ENCODE measurements at places on chromosomes 1 and 21.

- DNase-seq = no peak
Observed at GRCh38 chr1:18234790-18235242, 127.2 kb downstream of the IGSF21 start.

DNA sequence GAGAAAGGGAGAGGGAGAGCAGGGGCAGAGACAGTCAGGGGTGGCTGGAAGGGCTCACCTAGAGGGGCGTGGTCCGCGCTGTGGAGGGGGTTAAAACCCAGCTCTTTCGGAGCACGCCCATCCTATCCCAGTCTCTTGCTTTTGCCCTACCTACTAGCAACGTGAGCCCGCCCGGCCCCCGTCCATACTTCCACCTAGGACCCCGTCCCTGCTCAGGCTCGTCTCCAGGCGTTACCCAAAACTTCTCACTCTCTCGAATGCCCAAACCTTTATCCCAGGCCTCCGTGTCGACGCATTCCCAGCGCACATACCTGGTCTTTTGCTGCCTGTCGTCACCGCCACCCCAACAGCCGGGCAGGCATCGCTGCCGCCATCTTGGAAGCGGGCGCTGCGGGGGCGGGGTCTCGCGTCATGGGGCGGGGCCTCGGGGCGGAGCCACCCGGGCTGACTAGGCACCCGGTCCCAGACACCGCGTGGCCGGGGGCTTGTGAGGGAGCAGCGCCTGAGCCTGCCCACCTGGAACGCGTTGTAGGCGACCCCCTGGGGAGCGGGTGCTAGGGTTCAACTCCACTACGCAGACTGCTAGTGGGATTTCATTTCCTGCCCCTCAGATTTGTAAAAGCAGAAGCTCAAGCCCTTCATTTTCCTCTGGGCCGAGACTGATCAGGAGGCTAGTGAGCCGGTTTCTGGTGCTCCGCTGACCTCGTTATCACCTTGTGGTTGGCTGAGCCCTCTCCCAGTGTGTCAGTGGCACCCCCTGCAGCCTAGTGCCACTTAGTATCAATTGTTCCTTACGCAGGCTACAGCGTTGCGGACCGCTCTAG lies at the start of gene B4GALT3:
B4GALT3 (minus strand) TSS at position 396 of the 824 bp plus-strand sequence. CDS start 1,447 bp downstream, outside the sequence.
- DNase-seq = peak; percentile 95

GRCh38 chr21:34812504-34813265 lies 143.9 kb downstream of the CLIC6 start:
- no peak for DNase-seq

DNA sequence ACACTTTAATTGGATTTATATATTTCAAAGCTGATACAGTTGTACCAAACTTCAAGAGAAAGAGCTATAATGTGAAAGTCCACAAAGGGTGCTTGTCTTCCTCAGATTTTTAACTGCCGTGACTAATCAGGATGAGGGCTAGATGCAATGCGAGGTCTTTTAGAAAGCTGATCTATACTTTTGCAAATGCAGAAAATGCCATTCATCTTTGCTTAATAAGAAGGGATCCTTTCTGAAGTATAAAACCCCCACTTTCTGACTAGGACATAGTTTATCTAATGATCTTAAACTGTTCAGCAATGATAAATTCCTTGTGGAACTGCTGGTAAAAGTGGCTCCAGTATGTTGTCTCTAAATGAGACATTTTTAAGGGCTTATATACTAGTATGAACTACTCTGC lies 102.7 kb upstream of the NGF start:
- no peak for DNase-seq

DNA sequence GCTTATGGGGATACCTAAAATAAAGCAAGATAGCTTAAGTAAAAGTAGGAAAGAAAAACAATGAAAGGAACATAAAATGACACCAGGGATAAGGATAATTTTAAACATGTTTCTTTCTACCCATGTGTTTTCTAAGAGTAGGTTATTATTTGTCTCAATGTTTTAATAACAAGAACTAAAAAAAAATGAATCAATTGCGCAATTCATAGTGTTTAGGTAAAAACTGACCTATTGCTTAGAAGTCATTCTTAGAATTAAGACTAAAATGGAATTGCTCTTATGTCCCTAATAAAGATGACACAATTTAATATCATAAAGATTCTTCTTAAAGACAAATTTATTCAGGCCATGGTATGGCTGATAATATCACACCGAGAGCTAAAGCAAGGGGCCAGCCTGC lies 58.0 kb upstream of the COL24A1 start:
- no peak for DNase-seq

DNA sequence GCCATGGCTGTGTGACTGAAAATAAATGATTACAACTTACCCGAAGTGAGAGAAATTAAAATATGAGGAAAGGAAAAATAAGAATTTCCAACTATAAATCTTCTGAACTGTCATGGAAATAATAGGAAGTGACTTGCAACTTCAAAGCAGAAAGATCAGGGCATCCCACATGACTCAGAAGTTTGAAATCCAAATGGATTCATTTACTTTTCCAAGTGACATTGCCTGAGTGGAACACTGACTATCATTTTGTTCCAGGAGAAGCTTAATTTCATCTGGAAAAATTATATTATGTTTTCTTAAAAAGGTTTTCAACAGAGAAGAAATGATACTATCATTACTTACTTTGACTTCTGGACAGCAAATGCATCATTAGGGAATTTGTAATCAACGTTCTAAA lies 110.8 kb downstream of the GREM2 start:
- DNase-seq = no peak

DNA sequence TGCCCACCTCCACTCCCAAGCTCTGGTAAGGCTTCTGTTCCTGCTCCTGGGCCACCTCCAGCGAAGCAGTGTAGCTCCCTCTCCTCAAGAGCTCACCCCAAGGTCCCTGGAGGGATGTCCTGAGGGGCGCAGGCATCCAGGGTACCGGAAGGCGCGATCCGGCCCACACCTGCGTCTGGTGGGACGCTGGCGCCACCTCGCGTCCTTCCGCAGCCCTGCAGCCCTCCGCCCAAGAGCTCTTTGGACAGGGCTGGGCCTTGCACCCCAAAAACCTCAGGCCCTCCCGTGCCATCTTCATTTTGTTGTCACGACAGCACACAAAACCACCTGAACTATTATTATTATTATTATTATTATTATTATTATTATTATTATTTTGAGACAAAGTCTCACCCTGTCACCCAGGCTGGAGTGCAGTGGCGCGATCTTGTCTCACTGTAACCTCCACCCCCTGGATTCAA lies 49.2 kb upstream of the PAX7 start:
- peak; percentile 45 for DNase-seq

GRCh38 chr1:82604524-82604923 lies 803.8 kb downstream of the ADGRL2 start:
- no peak for DNase-seq

GRCh38 chr1:195806060-195806459 lies 802.2 kb downstream of the KCNT2 start:
- DNase-seq = no peak

DNA sequence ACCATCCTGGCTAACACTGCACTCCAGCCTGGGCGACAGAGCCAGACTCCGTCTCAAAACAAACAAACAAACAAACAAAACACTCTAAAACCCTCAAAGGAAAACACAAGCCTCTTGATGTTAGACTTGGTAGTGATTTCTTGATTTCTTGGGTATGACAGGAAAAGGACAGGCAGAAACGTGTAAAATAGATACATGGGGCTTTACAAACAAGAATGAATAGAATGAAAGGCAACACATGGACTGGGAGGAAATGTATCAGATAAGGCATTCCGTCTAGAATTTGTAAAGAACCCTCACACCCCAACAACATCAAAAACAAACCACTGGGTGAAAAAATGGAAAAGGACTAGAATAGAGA lies 7.8 kb upstream of the PRXL2B start:
- DNase-seq = no peak

DNA sequence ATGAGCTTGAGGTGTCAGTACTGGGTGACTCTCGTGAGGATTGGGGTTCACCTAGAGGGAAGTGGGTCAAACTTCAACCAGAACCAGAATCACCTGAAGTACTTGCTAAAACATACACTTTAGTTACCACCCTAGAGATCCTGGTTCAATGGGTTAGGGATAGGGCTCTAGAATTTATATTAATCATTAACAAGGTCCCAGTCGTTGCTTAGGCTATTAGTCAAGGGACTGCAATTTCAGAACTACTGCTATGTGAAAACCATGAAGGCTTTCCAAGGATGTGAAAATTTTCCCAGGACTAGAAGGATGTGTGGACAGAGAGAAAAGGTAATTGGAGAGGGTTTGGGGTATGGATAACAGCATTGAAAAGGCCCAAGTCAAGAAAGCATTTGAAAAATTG lies 162.6 kb downstream of the GRIK1 start:
- DNase-seq = no peak

Measured in stimulated activated CD8-positive, alpha-beta memory T cell treated with anti-CD3 and anti-CD28 coated beads, Interleukin-2, amount 100 ng/mL, for 48 hours (primary cell).